ENCODE measurements at places on chromosomes 1 and 21. TPM values are rescaled to one million over a fixed set of nuclear protein-coding genes. Genes with fewer than 3 reads are reported as not detected.

Gene CCDC17
- total RNA-seq, result 1.9 TPM

DNA sequence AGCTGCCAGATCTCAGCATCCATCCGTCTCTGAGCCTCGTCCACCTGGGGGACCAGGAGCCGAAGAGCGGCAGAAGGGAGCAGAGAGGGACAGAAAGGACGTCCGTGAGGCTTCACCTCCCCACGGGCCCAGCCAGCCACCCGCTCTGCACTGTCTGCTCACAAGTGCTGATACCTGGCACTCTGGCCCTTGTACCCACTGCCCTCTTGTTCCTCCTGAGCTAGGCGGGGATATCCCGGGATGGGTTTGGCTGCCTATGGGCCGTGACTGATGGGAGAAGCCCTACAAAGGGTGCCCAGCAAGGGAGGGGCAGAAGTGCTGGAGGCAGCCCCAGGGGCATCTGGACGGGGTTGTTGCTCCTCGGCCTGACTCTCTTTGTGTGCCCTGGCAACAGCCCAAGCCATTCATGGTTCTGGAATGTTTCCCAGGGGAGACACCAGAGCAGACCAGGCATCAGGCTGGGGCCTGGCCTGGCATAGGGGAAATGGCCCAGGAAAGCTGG is 57.6 kb downstream of the LDLRAD2 start:
- no peaks in the 10 kb centered on the region for H3K27me3 ChIP-seq
- H3K4me3 ChIP-seq, result no peak overlapping the region
- H3K4me1 ChIP-seq, result peaks cover 10% of the 10 kb centered on the region
- no peak overlapping the region for H3K27ac ChIP-seq

Gene KCNK2
- total RNA-seq, result 1.2 TPM

Gene S100A2
- total RNA-seq, result 2.0 TPM

DNA sequence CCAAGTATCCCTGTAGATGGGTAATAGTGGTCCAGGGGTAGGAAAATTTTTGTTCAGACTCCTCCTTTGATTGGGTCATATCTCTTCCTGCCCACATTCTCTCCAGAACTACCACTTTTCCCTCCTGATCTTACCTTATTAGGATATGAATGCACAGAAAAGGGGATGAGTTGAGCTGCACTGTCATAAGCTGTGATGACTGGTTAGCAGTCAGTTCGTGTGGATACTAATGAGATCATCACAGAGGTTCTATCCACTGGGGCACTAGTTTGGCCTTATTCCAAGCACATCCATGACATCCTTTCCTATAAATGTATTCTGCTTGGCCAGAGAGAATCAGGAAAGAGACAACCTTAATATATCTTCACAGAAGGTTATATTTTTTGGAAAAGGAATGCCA is 22.1 kb upstream of the TBX15 start:
- no peak overlapping the region for H3K27ac ChIP-seq
- peaks cover 34% of the 10 kb centered on the region for H3K27me3 ChIP-seq
- no peak overlapping the region for H3K4me3 ChIP-seq
- no peak for DNase-seq
- peaks cover 16% of the 10 kb centered on the region for H3K4me1 ChIP-seq

DNA sequence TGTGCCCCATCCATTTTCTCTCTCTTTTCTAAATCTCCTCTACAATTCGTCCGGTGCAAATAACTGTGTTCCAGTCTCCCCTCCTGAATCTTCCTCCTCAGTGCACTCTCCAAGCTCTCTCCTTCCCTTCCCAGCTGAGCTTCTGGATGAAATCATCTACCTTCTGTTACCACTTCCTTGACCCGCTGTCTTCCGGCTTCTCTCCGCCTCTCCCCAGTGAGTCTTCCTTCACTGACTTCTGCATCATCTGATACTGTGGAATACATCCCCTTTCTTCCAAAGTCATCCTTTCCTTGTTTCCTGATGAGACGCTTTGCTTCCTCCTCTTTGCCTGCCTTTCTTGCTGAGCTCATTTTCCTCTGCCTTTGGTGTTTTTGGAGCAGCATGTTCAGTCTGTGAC is 96.9 kb downstream of the MAB21L3 start:
- no peak for DNase-seq
- H3K27ac ChIP-seq, result no peak overlapping the region
- H3K4me1 ChIP-seq, result no peaks in the 10 kb centered on the region
- H3K4me3 ChIP-seq, result no peak overlapping the region
- H3K27me3 ChIP-seq, result no peaks in the 10 kb centered on the region
- H3K36me3 ChIP-seq, result no peaks in the 10 kb centered on the region

DNA sequence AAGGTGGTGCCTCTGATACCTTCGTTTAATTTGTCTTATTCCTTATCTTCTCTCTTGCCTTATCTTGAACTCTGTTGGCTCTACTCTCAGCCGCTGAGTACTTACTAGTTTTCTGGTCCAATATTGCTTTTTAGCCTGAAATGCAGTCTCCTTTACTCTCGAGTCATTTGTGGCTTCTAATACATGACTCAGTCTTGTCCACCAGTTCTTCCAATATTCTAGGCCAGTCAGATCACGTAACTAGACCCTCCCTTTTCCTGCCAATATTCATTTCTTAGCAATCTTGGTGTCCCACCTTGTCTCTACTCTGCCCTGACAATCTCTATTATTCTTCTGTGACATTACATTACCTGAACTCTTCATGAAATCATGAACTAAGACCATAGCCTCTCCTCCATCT is 555.8 kb downstream of the DPYD start:
- H3K27me3 ChIP-seq, result no peaks in the 10 kb centered on the region
- no peak for DNase-seq
- H3K4me3 ChIP-seq, result no peak overlapping the region
- H3K27ac ChIP-seq, result no peak overlapping the region

Gene HDAC1
- total RNA-seq, result 112 TPM

Gene LCE6A
- total RNA-seq, result not detected

DNA sequence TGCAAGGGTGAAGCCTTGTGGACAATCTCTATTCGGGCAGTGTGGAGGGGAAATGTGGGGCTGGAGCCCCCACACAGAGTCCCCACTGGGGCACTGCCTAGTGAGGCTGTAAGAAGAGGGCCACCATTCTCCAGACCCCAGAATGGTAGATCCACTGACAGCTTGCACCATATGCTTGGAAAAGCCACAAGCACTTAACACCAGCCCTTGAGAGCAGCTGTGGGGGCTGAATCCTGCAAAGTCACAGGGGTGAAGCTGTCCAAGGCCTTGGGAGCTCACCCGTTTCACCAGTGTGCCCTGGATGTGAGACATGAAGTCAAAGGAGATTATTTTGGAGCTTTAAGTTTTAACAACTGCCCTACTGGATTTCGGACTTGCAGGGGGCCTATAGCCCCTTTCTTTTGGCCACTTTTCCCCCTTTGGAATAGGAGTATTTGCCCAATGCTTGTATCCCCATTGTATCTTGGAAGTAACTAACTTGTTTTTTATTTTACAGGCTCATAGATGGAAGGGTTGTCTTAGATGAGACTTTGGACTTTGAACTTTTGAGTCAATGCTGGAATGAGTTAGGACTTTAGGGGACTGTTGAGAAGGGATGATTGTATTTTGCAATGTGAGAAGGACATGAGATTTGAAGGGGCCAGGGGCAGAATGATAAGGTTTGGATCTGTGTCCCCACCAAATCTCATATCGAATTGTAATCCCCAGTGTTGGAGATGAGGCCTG is 16.3 kb upstream of the COL6A1 start:
- H3K4me1 ChIP-seq, result no peaks in the 10 kb centered on the region
- H3K4me3 ChIP-seq, result no peak overlapping the region
- no peaks in the 10 kb centered on the region for H3K36me3 ChIP-seq
- no peak overlapping the region for H3K27ac ChIP-seq
- no peak for DNase-seq
- H3K27me3 ChIP-seq, result no peaks in the 10 kb centered on the region

GRCh38 chr1:22971611-22972405 is 858 bp downstream of the LACTBL1 start:
- no peaks in the 10 kb centered on the region for H3K27me3 ChIP-seq
- no peaks in the 10 kb centered on the region for H3K4me1 ChIP-seq
- no peak overlapping the region for H3K4me3 ChIP-seq
- H3K27ac ChIP-seq, result no peak overlapping the region
- DNase-seq, result no peak

DNA sequence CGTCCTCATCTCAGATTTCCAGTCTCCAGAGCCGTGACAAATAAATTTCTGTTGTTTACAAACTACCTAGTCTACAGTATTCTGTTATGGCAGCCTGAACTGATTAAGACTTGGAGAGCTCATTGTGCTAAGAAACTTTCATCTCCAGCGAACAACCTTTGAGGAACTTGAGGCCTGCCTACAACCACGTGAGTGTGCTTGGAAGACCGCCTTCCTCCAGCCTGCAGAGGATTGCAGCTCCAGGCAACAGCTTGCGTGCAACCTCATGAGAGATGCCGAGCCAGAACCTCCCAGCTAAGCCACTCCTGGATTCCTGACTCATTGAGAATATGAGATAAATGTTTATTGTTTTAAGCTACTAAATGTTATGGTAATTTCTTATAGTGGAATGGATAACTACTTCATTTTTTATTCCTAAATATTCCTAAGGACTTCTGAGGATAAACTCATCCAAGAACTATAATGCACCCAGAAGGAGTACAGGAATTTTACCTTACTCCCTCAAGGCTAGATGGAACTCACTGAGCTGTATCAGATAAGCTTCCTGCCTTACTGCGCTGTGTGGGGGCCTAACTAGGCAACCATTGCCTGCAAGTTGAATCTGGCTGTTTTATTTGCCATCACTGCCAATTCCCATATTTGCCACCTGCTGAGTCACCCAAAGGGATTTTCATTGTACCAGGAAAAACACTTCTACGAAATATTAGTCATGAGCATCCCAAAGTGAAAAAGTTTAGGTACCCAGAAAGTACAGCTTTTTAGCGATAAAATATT is 17.6 kb downstream of the FAM177B start:
- H3K4me3 ChIP-seq, result no peak overlapping the region
- no peaks in the 10 kb centered on the region for H3K36me3 ChIP-seq
- H3K27ac ChIP-seq, result no peak overlapping the region
- DNase-seq, result no peak

- H3K36me3 ChIP-seq, result peaks cover 12% of the 10 kb centered on the region
- no peak for DNase-seq
- H3K4me1 ChIP-seq, result peaks cover 2% of the 10 kb centered on the region
- no peak overlapping the region for H3K4me3 ChIP-seq
Measured at GRCh38 chr1:31426249-31426922, 13.4 kb downstream of the SERINC2 start.

Gene PTPRF
- total RNA-seq, result 221 TPM

DNA sequence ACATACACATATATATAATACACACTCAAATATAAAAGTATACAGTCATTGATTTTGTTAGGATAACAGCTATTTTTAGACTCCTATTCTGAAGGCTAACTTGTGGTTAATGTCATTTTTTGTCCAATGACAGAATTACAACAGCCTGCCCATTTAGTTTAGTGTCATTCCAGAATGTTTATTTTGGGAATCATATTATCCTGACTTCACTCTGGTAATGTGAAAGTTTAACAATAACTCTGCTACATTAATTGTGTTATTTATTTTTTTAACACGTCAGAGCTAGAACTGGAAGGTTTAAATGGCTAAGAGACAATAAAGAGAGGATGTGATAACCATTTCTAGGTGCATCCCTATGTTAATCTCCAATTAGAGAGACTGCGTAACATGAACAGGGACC is 648.1 kb downstream of the USP25 start:
- H3K4me1 ChIP-seq, result no peaks in the 10 kb centered on the region
- H3K27ac ChIP-seq, result no peak overlapping the region
- H3K36me3 ChIP-seq, result no peaks in the 10 kb centered on the region
- H3K4me3 ChIP-seq, result no peak overlapping the region

GRCh38 chr21:24428591-24429199 is 1178.6 kb downstream of the MRPL39 start:
- no peaks in the 10 kb centered on the region for H3K4me1 ChIP-seq
- no peaks in the 10 kb centered on the region for H3K36me3 ChIP-seq
- DNase-seq, result no peak
- H3K27ac ChIP-seq, result no peak overlapping the region

- no peaks in the 10 kb centered on the region for H3K4me1 ChIP-seq
- no peak overlapping the region for H3K27ac ChIP-seq
- H3K36me3 ChIP-seq, result no peaks in the 10 kb centered on the region
- no peaks in the 10 kb centered on the region for H3K27me3 ChIP-seq
Measured at GRCh38 chr1:248751635-248752034, 3.9 kb downstream of the LYPD8 start.

DNA sequence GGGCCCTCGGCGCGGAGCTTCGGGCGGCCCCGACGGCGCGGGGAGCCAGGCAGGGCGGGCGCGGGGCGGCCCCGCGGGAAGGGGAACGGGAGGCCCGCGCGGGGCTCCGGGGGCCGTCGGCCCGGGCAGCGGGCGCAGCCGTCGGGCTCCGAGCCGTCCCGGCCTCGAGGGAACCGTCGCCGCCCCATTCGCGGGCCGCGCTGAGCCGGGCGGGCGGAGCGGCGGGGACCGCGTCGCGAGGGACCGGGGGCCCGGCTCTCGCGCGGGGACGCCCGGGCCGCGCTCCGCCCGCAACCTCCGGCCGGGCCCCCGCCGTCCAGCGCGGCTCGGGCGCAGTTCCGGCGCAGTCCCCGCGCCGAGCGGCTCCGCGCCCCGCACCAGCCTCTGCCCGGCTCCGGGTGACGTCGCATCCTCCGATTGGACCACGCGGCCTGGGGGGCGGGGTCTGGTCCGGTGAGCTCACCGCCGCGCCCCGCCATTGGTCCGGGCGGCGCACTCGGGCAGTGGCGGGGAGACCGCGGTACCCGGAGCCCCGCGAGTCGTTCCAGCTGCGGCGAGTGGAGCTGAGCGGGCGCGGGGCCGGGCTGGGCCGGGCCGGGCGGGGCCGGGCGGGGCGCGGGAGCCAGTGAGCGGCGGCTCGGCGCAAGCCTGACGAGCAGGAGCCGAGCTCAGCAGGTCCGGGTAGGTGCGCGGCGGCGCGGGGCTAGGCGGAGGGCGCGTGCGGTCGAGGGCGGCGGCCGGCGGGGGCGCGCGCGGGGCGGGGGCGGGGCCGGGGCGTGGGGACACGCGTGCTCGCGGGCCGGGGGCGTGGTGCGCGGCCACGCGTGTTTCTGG is 66.7 kb upstream of the VAMP3 start:
- no peak overlapping the region for H3K27ac ChIP-seq
- H3K36me3 ChIP-seq, result no peaks in the 10 kb centered on the region
- DNase-seq, result peak; percentile 97
- peaks cover 17% of the 10 kb centered on the region for H3K27me3 ChIP-seq
- H3K4me1 ChIP-seq, result peaks cover 6% of the 10 kb centered on the region
- H3K4me3 ChIP-seq, result peak overlapping the region; percentile 56

DNA sequence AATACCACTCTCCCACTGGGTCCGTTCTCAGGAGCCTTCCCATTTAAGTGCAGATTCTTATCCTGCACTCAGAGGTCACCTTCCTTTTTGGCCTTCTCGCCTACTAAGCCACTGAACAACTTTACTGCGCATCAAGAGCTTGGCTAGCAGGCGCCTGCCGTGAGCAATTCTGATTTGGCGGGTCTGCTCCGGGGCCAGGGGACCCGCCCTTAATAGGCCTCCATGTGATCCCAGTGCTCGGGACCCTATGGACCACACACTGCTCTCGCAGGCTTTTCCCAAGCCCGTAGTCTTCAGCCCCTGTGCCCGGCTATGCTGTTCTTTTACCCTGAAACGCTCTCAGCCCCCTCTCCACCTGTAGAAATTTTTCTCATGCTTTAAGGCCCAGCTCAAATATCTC is 45.1 kb downstream of the BCL9 start:
- H3K4me3 ChIP-seq, result peak overlapping the region; percentile 33
- peaks cover 7% of the 10 kb centered on the region for H3K4me1 ChIP-seq
- no peak for DNase-seq
- H3K27me3 ChIP-seq, result peaks cover 60% of the 10 kb centered on the region
- H3K36me3 ChIP-seq, result no peaks in the 10 kb centered on the region
